ENCODE measurements at places on chromosomes 11 and 22. TPM values are rescaled to one million over a fixed set of nuclear protein-coding genes. Genes with fewer than 3 reads are reported as not detected.

GRCh38 chr11:110069158-110069737 is 23.9 kb upstream of the ZC3H12C start:
- no peak for DNase-seq

Gene CRYBB3
- 0.71 TPM for total RNA-seq

DNA sequence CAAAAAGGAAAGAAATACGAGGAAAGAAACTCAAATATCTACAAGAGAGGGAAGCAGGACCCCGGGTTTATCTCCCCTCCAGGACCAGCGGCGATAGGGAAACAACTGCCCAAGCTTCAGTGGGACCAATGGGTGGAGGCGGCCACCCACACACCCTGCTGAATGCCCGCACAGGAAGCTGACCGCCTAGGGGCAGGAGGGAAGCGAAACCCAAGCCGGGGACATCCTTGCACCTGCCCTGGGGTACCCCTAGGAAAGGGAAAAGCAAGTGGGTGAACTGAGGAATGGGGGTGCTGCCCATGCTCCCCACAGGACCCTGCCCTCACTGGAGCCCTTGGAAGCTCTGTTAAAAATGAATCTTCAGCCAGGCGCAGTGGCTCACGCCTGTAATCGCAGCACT is 27.6 kb upstream of the HMOX1 start:
- DNase-seq, result no peak

- DNase-seq, result no peak
Observed at GRCh38 chr22:30325065-30325720, 1.5 kb downstream of the TBC1D10A start.

DNA sequence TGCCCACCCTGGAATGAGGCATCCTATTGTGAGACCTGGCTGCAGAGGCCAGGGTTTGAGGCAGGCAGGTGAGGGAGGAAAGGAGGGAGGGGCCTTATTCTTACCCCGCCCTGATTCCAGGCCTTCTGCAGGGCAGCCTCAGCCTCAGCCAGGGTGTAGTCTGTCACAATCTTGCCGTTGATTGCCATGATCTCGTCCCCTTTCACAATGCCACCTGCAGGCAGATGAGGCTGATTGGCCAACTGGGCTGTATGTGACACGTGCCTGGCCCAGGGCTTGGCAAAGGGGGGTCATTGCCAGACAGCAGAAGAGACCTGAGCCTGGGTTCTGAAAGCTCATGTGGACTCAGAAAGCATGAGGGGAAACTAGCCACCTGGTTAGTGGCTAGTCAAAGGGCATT is 21.4 kb upstream of the ABCC8 start:
- no peak for DNase-seq

GRCh38 chr22:27130906-27131305 is 473.5 kb downstream of the MIAT start:
- DNase-seq, result no peak

DNA sequence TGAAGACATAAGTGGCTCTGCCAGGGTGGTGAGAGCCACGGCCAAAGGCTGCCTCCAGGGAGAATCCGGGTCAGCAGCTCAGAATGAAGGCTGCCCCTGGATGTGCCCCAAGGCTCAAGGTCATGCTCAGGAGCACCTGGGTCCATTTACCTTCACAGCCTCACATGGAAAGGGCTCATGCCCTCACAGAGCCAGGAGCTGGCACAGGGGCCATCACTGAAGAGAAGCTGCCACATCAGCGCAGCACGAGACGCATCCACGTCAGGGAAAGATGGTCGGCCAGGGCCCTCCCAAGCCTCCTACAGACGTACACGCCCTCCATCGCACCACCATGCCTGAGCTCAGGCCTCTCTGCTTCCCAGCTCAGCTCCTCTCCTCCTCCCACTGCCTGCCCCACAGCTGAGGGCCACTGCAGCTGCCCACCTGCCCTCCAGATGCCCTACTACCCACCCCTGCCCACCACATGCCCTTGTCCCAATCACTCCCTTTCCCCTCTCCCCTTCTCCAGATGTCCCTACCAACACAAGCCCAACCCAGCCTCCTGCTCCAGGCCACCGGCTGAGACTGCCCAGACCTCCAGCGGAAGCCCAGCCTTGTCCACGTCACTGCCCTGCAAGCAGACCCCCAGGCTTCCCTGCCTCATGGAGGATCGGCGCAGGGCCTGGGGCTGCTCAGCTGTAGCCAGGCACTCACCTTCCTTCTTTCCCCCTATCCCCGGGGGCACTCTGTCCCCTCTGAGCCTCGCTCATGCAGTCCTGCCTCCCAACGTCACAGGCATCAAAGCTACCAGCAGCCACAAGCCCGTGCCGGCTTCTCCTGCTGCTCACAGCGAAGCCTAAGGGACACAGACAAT is 144.1 kb downstream of the SHANK2 start:
- DNase-seq, result no peak

Gene CYB5R2
- total RNA-seq, result 1.4 TPM

Gene MCAM
- total RNA-seq, result 2.9 TPM

Measured in activated naive CD8-positive, alpha-beta T cell treated with anti-CD3 and anti-CD28 coated beads, Interleukin-2, amount 10 ng/mL, durations not matched to agents 7 days and 5 days (primary cell).